ENCODE measurements at places on chromosomes 3 and 15.
A peak's percentile ranks its signal among the peaks of the same experiment; 100 is the strongest.

DNA sequence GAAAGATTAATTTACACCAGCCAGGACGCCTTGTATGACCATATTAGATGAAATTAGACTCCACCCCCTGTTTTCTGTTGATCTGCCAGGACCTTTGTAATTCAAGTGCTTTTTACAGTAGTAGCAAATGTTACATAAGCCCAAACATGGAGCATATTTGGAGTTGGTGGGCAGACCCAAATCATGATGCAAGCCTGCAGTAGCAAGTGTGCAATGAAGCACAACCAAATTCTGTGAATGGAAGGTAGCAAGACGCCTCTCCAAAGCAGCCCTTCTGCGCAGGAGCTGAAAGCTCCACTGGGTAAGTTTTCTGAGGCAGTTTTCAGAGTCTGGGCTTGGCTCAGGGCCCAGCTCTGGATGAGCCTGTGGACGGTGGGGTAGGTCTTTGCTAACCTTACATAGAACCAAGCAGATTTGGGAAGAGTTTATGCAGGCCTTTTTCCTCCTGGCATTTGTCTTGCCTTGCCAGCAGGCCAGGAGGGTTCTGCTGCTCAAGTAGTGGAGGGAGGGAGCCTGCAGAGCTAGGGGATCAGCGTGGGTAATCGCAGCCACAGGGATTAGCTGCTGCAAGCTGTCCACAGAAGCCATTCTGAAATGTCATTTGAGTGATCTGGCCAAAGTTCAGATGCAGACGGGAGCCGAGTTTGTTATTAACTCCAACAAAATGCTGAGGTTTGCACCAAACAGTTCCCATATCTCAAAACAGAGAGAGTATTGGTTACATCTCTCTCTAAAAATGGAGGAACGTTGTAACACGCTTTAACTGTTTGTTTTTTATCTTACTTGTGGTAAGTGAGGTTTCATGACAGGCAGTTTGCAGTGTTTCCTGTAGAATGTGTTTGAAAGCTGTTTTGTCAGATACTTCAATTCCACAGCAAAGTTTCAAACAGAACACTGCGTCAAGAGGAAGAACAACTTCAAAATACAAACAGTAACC, 55.4 kb downstream of the PSMD6 start:
- peak; percentile 55 for DNase-seq

DNA sequence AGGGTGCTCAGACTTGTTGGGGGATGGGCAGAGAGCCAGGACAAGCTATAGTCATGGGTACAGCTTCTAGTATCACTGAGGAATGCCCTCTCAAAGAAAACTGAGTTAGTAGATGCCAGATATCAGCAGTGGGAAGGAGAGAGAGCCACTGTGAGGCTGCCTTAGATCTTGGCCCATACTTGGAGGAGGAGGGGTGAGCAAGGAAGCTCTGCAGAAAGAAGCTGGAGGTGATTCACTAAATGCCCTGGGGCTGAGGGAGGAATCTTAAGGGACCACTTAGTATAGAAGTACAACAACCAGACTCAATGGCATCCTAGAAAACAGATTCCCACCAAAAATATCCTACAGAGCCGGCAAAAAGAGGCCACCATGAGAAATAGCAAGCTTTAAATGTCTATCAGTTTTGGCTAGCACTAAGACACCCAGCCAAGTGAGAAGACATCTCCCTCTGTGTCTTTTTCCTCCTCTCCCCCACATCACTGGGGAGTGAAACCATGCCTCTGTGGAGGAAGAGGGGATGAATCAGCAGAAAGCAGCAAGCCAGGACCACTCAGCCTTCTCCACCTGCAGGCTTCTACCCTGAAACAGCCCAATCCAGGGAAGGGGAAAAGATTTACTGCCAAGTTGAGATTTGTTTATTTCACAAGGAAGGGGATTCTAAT, 282.5 kb upstream of the STT3B start:
- no peak for DNase-seq

- no peak for DNase-seq
Observed at GRCh38 chr3:41572092-41572491, 372.8 kb downstream of the CTNNB1 start.

- no peak for DNase-seq
Observed at GRCh38 chr15:62547584-62547983, 382.5 kb upstream of the C2CD4B start.

DNA sequence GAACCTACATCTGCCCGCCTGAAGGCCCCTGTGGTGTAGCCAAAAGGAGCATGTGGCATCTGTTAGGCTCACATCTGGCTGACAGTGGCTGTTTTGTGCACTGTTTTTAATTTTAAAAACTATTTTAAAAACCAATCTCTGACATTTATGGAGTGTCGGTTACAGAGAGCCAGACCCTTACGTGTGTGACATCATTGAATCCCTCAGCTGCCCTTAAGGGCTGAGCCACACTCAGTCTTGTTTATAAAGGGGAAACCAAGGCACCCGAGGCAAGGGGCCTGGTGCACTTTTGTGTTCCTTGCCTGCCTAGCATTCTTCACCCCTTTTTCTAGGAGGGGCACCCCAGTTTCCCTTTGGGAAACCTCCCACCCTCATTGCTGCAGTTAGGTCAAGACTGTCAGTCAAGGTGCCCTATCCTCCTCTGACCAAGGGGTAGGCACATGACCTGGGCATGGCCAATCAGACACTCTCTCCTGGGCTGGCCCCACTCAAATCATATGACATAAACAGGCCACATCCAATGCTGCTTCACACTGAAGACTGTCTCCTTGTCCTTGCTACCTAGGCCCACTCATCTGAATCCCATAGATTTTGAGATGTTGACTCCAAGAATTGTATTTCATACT, 105.3 kb downstream of the LSM3 start:
- no peak for DNase-seq
